ENCODE measurements at places on chromosomes 2 and 18.
A peak's percentile ranks its signal among the peaks of the same experiment; 100 is the strongest.

GRCh38 chr18:55345103-55345950 lies 242.7 kb downstream of the TCF4 start:
- no peak for DNase-seq

GRCh38 chr2:10348891-10349290 lies 46.2 kb downstream of the HPCAL1 start:
- no peak for DNase-seq

GRCh38 chr2:135066710-135067109 lies 14.6 kb downstream of the RAB3GAP1 start:
- DNase-seq, result no peak

GRCh38 chr2:182817558-182817957 lies 48.9 kb downstream of the FRZB start:
- no peak for DNase-seq

DNA sequence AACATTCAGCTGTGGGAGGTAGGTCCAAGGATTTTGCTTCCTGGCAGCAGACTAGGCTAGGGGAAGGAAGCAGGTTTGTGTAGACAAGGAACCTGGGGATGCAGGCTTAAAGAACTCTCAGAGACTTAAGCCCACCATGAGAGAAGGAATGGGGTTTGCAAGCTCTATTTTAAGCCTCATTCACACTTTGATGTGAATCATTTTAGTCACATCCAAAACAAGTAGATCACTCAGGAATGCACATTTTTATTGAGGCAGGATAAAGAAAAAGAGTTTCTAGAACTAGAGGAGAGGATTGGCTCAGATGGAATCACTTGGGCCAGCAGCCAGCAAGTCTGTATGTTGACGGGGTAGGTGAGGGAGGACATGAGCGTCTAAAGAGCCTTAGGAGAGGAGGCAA lies 3.3 kb upstream of the NAPG start:
- no peak for DNase-seq

DNA sequence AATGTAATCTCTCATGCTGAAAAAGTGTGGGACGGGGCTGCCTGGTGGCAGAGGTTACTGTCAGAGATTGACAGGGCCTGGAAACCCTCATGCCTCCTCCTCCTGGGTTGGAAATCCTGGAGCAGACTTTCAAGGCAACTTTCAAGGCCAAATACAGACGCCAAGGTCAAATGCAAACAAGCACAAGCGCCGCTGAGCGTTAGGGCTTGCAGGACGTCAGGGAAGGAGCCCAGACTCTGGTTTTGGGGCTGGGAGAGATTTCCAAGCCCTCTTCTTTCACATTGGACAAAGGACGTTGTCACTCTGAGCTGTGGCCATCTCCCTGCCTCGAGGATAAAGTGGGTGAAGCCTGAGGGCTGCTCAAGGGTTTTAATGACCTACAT lies 120.1 kb downstream of the TWIST2 start:
- no peak for DNase-seq

DNA sequence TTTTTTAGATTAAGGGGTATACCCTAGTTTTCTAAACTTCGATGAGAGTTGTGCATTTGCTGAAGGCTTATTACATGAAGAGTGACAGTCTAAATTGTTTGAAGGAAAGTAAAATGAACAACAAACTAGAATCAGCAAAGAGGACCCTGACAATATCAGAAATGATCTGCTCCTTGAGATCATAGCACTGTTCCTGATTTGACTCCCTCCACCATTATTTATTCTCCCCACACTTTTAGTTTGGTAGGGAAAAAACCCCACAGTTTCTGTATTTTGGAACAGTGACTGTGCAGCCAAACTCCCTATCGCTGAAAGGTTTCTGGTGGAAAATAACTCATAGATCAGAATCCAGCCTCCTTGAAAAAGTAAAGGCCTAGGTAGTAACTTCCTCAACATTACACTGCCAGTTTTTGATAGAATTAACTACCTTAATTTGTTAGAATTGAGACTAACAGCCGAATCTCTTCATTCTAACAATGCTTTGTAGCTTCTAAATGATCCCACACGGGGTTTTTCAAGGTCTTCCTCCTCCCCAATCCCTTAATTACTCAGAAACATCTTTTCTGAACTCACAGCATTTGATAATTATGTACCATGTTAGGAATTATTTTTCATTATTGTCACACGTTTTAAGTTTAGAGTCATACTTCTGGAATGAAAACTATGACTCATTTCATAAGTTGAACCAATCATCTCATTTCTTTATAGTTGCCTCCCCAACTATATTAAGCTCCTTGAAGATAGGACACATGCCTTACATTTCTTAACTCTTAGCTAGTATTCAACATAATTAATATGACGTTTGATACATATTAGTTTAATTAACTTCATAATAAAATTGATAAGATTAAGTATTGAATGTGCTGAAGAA lies 2.9 kb downstream of the MYL12A start:
- DNase-seq, result no peak

GRCh38 chr2:233418761-233419546 lies 64.7 kb downstream of the DGKD start:
- no peak for DNase-seq

- no peak for DNase-seq
Measured at GRCh38 chr2:107091163-107091864, 205.3 kb upstream of the ST6GAL2 start.

DNA sequence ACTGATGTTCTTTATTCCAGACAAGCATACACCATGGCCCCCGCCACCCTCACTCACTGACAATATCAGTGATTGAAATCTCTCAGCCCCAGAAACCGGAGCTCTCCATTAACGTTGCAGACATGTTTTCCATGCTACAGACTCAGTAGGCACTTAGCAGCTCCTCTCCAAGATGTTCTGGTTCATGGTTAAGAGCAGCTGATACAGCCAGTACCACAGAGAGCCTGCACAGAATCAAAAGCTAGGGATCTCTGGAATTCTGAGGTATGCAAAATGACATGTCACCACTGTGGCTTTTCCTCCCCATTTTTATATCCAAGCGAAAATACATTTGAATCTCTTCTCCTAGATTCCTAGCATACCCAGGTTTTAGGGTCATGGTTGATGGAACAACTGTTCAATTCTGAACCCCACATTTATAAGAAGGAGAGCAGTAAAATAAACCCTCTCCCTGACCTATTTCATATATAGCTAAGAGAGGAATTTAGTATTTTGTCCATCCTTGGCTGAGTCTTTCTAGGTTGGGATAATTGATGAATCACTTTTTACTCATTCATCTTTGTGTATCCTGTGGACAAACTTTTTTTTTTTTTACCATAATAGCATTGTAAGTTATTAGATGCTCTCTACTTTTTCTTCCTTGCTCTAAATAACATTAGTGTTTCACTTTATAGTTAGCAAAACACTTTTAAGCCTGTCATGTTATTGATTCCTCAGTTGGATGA lies 488.4 kb upstream of the PIK3C3 start:
- DNase-seq, result no peak

- peak; percentile 52 for DNase-seq
Measured at GRCh38 chr2:64939332-64939917, 49.8 kb upstream of the SLC1A4 start.

DNA sequence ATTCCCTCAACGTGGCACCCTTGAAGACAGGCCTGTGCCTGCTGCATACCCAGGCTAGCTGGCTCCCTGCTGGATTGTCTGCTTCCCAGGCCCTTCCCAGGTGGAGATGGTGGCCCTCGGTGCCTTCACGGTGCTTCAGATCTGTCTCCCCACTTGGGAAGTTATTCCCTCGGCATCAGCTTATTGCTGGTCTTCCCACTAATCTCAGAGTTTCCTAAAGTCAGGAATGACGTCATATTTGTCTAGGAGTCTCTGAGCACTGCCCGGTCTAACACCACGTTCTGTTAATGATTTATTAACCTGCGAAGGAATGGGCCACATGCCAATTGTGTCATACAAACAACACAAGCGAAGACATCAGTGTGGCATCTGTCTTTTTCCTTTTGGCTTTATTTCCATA lies 269.8 kb upstream of the ID2 start:
- DNase-seq, result no peak

GRCh38 chr18:38301621-38302020 lies 736.0 kb upstream of the CELF4 start:
- DNase-seq, result no peak

GRCh38 chr2:69961496-69961895 lies at the start of gene ASPRV1:
TSS of gene ASPRV1 (minus strand) at chr2:69961631. CDS start at chr2:69961436, 195 bp downstream.
- DNase-seq, result peak; percentile 33

GRCh38 chr18:48803518-48803917 lies 147.2 kb downstream of the SMAD7 start:
- DNase-seq, result no peak

GRCh38 chr2:45728458-45728942 lies 77.0 kb downstream of the PRKCE start:
- no peak for DNase-seq

DNA sequence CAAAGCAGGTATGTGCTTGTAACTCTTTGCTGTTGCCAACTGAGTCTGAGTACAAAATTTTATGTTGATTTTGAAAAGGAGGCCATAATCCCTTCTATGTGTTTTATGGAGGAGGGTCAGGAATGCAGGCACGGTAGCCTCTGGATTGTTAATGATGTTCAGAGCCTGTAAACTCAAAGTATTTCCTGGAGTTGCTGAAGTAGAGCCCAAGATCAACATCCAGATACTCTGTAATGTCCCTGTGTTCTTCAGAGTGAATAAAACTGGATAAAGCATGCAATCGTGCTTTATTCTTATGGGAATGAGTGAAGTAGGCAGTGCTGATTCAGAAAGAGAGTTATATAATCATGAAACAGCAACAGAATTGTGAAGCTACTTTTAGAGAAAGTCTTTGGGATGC lies 61.8 kb upstream of the CHRNA1 start:
- DNase-seq, result peak; percentile 41

DNA sequence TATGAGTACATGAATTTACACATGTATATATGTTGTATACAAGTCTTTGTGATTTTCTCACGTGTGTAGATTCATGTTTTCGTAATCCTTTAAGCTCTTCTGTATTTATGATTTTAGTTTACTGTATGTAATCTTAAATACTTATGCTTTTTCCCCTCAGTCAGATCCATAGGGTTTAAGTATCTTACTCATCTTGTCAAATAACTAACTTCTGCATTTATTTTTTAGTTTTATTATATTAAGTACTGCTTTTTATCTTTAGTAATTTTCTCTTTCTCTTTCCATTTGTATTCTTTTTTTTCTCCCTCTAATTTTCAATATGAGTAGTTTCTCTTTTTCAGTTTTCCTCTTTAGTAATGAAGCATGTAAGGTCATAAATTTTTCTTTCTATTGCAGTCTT lies 179.4 kb downstream of the LCLAT1 start:
- no peak for DNase-seq

DNA sequence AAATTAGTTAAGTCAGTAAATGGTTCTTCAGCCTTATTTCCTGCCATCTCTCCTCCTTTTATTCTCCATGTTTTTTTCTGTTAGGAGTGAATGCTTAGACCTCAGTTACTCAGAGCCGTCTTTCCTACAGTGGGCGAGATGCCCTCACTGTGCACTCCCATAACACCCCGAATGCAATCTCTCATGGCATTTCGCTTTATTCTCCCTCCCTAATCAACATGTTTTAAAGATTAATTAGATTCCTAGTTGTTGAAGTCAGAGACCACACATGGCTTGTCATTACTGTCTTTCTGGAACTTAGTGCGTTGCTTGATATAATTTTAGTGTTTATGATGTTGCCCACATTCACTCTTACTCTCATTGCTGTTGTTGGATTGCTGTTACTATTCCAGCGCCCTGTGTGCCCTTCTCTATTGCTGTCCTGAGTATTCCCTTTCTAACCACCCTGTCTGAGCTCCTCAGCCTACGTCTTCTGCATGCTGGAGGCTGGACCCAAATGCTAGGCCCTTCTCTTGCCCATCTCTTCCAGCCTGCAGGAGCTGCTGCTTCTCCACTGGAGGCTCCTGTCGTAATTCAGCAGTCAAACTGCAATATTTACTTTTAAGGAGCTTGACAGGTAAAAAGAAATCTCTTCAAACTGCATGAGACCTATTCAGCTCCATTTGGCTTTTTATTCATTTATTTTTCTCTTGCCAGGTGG lies 99.3 kb downstream of the MAP2 start:
- no peak for DNase-seq

GRCh38 chr2:127796389-127796788 lies 14.6 kb downstream of the WDR33 start:
- no peak for DNase-seq

GRCh38 chr2:43717322-43717721 lies 41.1 kb upstream of the C1GALT1C1L start:
- no peak for DNase-seq

DNA sequence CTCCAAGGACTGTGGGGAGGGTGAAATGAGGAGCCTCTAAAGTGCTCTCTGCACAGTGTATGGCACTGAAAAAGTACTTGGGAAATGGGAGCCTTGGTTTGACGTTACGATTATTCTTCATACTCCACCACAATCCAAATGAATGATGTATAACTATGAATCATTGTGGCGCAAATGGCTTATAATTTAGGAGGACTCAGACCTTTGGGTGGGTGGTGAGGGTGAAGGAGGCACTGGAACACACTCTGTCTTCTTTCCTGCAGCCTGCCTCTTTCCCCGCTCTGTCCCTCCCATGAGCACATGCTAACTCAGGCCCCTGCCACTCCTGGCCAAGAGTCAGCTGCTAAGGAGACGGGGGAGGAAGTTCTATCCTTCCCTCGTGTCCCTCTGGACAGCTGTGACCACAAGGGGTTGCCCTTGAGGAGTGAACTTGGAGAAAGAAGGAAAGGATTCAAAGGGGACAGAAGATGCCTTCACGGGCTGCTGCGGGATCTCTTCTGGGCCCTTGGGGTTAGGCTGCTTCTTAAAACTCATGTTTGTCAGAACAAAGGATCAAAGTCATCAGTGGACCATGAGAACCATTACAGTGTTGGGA lies 36.5 kb downstream of the POLR1A start:
- DNase-seq, result no peak

GRCh38 chr18:56804395-56804794 lies 153.2 kb downstream of the WDR7 start:
- no peak for DNase-seq

GRCh38 chr2:44682459-44682858 lies 259.0 kb upstream of the SIX3 start:
- DNase-seq, result no peak

- DNase-seq, result no peak
Measured at GRCh38 chr18:51196118-51196810, 1.2 kb downstream of the MEX3C start.

- DNase-seq, result no peak
Measured at GRCh38 chr2:108586631-108587030, 52.4 kb downstream of the LIMS1 start.

- no peak for DNase-seq
Measured at GRCh38 chr18:36017232-36017631, 44.8 kb downstream of the RMP24 start.

GRCh38 chr2:147712051-147712450 lies 132.8 kb upstream of the ACVR2A start:
- no peak for DNase-seq

- DNase-seq, result no peak
Measured at GRCh38 chr2:69628325-69629021, 15.1 kb downstream of the AAK1 start.

GRCh38 chr2:232871418-232871834 lies 1.4 kb downstream of the SNORC start:
- no peak for DNase-seq

- DNase-seq, result no peak
Measured at GRCh38 chr2:8309131-8309530, 372.7 kb upstream of the ID2 start.

- no peak for DNase-seq
Measured at GRCh38 chr2:123732563-123732962, 292.5 kb upstream of the CNTNAP5 start.

- DNase-seq, result no peak
Measured at GRCh38 chr2:234406085-234406484, 90.8 kb downstream of the ARL4C start.

GRCh38 chr18:5051207-5051606 lies 145.8 kb downstream of the AKAIN1 start:
- DNase-seq, result no peak

All from GM23338 (cell line).